ENCODE measurements at places on chromosomes 13 and 19.

- DNase-seq, result no peak
These were observed 47.1 kb downstream of the ZNF568 start for GRCh38 chr19:36963280-36963679.

GRCh38 chr13:73933795-73934194, 200.4 kb downstream of the KLF12 start:
- DNase-seq, result no peak

DNA sequence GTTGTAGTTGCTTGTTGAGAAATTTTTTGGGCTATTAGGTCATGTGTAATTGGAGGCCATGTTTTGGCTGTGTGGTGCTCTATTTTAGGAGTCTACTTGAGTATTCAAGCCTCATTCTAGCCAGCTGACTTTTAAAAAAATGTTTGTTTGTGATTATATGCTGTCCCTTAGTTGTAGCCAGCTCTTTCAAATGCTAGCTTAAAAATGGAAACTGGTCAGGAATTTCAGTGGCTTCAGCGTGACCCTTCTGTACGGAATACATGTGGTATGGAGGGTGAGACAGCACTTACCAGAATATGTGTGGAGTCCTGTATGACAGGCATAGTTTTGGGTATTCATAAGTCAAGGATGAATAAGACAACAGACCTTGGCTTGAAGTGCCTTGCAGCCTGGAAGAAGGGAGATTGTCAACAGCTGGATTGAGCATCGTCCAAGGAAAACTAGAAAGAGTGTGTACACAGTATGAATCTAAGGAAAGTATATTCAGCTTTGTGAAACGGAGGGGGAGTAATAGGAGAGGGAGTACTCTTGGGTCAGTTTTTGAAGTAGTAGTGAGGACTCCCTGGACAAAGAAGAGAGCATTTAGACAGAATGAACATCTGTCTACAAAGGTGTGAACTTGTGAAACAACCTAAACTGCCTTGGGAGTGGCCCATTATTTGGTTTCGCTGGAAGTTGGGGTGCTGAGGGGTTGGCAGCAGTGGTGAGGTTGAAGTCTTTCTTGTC, 20.0 kb upstream of the WTIP start:
- DNase-seq, result no peak

DNA sequence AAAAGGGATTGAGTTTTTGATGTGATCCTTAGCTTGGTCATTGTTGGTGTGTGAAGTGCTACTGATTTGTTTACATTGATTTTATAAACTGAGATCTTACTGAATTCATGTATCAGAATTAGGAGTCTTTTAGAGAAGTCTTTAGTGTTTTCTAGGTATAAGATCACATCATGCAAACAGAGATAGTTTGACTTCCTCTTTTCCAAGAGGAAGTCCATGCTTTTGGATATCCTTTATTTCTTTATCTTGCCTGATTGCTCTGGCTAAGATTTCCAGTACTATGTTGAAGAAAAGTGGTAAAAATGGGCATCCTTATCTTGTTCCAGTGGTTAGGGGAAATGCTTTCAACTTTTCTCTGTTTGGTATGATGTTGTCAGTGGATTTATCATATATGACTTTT, 561.2 kb upstream of the SLITRK1 start:
- no peak for DNase-seq

- DNase-seq, result no peak
These were observed 13.7 kb upstream of the SCEL start for GRCh38 chr13:77521595-77522367.

DNA sequence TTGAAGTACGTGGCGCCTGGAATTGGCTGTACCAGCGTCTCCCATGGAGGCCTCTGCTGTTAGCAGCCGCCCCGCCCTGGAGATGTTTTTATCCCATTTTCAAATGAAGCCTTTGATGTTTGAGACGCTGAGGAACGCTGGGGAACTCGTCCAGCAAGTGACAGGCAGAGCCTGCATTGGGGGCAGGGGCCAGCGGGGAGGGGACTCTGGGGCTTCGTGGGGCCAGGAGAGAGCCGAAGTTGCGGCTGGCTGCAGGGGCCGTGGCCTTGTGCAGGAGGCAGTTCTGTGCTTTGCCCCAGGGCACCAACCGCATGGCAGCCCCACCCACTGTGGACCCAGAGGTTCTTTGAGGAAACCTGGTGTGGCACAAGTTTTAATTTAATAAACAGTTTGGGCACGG, 13.5 kb downstream of the SPPL2B start:
- no peak for DNase-seq

GRCh38 chr19:3075605-3076431, 13.5 kb upstream of the TLE5 start:
- peak; percentile 57 for DNase-seq

DNA sequence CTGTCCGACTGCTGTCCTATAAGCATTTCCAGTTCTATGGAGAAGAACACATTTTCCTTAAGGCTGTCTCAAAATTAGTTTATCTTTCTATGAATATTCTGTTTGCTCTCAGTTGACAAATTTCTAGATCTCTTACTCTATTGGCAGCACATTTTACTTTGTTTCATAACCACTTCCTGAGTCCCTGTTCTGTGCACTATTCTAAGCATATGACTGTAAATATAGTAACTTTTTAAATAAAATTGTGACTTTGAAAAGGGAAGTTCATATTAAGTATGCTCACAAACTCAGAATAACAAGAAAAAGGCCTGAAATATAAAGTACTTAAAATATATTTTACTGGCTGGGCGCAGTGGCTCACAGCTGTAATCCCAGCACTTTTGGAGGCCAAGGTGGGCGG, 56.5 kb upstream of the HTR2A start:
- no peak for DNase-seq

DNA sequence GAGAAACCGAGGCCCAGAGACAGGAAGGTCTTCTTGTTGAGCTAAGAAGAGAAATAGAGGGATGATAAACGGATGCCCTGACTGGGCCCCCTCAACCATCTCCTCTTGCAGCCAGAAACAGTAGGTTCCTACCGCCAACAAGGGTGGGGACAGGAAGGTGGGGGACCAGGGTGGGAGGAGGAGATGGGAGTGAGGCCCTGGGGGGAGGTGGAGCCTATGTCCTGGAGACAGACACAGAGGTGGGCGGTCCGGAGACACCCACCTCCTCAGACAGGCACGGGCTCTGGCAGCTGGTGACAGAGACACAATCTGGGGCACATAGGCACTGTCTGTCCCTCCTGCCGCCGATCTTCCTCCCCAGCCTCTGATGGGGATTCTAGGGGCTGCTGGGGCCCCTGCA, 16.9 kb downstream of the GADD45B start:
- no peak for DNase-seq

DNA sequence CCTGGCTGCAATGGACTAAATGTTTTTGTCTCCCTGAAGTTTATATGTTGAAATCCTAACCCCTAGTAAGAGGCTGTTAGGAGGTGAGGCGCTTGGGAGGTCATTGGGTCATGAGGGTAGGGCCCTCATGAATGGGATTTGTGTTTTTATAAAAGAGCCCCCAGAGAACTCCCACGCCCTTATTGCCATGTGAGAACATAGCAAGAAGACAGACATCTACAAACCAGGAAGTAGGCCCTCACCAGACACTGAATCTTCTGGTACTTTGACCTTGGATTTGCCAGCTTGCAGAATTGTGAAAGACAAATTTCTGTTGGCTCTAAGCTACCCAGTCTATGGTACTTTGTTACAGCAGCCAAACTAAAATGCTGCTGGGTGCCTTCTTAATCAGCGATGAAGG, 96.1 kb upstream of the SPATA13 start:
- DNase-seq, result no peak

- no peak for DNase-seq
These were observed 26.8 kb downstream of the PPP5C start for GRCh38 chr19:46373491-46374359.

DNA sequence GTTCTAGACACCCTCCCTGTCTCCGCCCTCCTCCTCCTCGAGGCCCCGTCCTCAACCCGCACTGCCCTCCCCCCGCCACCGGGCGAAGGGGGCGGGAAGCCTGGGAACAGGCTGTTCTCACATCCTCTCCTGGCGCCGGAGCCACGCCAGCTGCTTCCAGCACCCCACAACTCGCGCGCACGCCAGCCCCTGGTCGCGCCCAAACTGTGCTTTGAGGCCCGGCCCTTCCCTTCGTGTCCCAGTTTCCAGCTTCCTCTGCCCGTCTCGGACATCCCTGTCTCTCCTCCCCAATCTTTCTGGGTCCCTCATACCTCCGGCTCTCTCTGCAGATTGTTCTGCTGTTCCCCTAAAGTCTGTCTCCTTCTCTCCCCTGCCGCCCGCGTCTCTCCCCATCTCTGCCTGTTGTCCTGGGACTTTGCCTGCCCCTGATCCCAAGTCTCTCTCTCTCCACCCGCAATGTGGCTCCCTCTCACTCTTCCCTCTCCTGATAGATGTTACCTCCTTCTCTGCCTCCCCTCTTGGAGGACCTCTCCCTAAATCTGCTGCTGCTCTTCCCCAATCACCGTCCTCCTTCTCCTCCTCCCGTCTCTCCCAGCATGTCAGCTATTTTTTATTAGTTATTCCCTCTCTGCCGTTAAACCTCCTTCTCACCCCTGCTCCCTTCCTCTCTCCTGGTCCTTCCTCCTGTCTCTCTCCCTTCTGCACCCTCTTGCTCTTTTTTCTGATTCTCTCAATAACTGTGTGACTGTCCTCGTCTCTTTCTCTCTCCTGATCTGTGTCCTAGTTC, 14.2 kb downstream of the DPF1 start:
- no peak for DNase-seq

GRCh38 chr13:23856008-23856750, 33.0 kb downstream of the MIPEP start:
- DNase-seq, result no peak

DNA sequence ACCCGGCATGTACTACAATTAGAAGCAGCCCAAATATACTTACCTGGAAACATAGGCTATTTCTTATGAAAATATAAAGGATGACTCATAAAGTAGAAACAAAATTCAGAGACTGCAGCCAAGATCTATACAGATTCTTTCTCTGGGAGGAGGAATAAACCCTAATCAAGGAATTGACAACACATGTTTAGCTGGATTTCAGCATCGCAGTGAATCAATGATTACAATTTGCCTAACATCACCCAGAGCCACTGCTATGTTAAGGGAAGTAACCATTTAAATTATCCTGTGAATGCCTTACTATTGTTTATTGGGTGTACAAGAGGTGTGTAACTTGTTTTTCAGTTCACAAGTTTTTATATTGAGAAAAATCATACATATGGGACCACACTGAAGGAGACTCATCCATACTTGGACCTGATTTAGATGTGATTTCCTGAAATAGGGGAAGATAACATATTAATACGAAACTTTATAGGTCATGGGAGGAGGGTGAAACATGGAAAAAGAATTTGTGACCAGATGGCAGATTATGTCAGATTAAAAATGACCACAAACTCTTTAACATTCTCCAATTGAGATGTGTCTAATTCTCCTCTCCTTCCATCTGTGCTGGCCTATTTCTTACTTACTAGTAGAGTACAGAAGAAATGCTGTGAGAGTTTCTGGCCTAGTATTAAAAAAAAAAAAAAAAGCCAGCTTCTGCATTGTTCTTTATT, 1168.4 kb downstream of the SLITRK1 start:
- DNase-seq, result no peak

GRCh38 chr19:16548956-16549355, 6.7 kb upstream of the CHERP start:
- no peak for DNase-seq

DNA sequence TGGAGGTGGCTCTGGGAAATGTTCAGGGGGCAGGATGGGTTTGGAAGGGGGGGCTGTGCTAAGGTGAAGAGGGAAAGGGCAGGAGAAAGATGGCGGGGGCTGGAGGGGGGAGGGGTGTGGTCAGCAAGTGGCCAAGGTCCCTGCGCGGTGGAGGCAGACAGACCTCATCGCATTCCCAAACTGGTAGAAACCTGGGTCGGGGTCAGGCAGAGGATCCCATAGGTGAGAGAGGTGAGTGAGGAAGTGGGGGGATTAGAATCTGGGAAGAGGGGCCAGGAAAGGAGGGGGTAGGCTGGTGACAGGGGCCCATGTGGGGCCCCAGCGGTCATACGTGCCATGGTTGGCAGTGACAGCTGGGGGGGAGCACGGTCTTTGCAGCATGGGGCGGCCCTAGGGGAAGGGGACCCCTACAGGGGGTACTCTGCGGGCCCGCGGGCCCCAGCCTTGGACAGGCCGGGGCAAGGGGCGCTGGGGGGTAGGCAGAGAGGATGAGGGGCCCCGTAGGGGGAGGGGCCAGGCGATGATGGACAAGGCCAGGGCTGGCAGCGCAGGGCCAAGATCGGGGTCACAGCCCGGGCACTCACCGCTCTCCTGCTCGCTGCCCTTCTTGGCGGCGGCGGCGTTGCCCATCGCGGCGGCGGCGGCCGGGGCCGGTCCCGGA, 514 bp downstream of the PRKACA start:
- no peak for DNase-seq

DNA sequence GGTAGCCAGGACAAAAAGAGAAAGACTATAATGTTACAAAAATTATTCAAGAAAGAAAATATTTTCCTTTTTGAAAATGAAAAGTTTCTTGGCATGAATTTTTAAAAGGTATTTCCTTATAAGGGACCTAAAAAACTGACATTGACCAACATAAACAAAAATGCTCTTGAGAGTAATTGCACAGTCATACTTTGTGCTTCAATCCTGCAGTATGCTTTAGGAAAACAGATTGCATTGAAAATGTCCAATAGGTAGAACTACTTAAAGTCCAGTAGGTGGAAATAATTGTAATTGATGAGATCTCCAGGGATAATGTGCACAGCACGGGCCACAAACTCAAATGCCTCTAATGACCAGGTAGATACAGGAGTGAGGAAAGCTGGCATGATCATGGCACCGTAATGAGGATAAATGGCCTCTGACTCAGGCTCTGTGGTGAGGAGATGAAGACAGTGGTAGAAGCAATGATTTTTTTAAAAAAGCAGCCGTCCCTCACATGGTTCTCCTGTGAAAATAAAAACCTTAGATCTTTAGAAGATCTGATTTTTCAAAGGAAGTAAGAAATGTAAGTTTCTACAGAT, 278.0 kb downstream of the ITGBL1 start:
- DNase-seq, result no peak

DNA sequence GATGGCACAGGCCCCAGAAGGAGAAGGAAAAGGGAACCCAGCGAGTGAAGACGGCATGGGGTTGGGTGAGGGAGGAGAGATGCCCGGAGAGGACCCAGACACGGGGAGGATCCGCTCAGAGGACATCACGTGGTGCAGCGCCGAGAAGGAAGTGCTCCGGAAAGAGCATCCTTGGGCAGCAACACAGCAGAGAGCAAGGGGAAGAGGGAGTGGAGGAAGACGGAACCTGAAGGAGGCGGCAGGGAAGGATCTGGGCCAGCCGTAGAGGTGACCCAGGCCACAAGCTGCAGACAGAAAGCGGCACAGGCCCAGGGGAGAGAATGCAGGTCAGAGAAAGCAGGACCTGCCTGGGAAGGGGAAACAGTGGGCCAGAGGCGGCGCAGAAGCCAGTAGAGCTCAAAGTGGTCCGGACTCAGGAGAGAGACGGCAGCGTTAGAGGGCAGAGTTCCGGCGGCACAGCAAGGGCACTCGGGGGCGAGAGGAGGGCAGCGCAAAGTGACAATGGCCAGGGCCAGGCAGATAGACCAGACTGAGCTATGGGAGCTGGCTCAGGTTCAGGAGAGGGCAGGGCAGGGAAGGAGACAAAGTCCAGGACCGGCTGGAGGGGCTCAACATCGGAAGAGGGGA, 1.1 kb downstream of the PPP1R12C start:
- peak; percentile 21 for DNase-seq

Measured in stimulated activated CD8-positive, alpha-beta memory T cell treated with anti-CD3 and anti-CD28 coated beads, Interleukin-4, amount 100 ng/mL, for 1 hour (primary cell).